ENCODE measurements at places on chromosomes 16 and 17.

DNA sequence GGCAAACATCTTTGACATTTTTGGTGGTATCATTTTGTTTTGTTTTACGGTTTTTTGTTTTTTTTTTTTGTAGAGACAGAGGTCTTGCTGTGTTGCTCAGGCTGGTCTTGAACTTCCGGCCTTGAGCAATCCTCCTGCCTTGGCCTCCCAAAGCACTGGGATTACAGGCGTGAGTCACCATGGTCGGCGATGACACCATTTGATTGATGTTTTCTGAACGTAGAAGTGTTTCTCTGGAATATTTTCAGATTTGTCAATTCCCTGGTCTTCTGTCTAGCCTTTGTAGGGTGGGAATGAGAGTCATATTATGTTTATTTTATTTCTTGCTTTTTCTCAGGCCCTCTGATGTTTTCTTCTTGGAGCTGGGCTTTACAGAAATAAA lies 32.2 kb upstream of the BRD7 start:
- DNase-seq = no peak

DNA sequence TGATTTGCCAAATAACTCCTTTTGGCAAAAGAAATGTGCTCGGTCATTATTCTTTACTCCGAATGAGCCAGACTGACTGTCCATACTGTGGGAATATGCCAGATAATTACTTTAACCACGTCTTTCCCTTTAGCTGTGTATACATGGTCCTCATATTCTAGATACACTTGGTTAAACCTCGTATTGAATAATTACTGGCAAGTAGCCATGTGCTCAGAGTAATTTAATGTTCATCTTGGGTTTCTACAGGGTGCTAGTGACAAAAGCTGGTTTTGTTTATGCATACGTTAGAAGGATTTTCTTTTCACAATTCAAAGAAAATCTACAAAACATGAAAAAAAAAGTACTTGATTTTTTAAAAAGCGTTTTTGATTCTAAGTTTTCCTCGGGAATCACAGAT lies 540.3 kb downstream of the KCNJ2 start:
- no peak for DNase-seq

DNA sequence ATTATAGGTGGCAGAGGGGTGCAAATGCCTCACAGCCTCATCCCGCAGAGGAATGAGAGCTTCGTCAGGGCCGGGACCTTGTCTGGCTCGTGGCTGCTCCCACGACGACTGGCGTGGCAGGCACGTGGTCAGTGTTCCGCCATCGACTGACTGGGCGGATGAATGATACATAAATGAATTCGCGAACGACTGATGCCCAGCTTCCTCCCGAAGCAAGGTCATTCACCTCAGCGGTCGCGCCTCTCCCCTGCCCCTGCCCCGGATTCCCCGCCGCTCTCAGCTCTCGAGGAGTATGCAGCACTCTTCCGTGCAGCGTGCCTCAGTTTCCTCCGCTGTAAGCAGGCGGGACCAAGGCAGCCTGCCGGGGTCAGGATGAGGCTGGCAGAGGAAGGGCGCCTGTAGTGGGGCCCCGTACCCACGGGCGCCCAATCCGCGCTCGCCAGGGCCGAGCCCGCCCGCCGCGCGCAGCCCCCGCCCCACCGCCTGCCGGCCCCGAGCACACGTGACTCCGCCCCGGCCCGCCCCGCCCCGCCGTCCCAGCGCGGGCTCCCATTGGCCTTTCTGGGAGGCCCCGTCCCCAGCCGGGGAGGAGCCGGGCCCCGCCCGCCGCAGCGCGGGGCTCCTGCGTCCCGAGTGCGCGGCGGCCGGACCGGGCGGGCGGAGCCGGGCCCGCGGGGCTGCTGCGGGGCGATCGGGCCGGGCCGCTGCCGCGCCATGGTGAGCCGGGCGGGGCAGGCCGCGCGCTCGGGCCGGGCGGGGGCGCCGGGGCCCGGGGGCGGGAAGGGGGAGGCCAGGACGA lies at the start of gene SNN:
SNN (plus strand) TSS at position 632 of the 799 bp plus-strand sequence. CDS start 7,605 bp downstream, outside the sequence.
- peak; percentile 86 for DNase-seq

GRCh38 chr17:66355510-66355909 lies 53.1 kb downstream of the PRKCA start:
- no peak for DNase-seq
